ENCODE measurements at places on chromosomes 6 and 20.

- no peak for DNase-seq
These were observed 825.3 kb upstream of the GJE1 start for GRCh38 chr6:141307309-141307998.

DNA sequence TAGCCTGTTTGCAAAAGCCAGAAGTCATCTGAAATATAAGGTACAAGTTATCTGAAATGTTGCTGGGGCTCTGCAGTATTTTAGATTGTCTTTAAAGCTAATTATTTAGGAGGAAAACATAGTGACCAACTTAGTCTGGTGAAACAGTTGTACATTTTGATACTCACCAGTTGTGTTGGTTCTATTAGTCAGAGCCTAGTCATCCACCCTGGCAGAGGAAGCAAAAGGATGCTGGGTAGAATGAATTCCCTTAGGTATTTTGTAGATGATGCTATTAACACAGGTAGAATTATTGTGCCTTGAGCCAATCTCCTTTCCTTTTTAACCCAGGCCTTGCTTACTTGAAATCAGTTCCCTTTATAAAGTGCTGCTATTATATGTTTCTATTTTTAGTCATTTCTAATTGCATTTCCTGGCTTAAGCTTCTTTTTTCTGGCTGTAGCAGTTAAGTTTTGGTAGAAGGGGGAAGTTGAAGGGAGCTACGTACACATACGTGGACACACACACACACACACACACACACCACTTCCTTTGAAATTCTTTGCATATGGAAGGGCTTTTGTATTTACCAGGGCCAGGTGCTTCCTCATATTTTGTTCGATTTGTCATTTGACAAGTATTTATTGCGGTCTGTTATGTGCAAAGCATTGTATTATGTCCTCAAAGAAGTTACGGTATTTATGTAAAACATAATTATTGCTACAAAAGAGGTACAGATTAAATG is 82.4 kb downstream of the RTN4IP1 start:
- DNase-seq: peak; percentile 43

DNA sequence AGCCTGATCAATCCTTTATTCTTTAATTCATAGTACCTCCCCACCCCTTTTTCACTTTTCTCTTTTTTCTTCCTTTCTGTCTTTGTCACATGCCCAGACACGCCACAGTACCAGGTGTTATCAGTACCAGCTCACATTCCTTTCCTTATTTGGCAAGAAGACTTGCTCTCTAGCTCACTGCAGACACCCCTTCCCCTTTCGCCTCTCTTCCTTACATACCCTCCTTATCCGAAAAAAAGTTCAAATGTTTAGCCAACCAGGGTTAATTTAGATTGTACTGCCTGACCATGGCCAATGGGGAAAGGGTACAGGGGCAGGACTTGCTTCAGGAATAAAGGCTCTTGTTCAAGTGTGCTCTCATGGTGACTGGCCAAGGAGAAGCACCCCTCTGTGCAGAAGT is 9.3 kb upstream of the SIRPB2 start:
- no peak for DNase-seq

GRCh38 chr6:14732226-14732843 is 513.5 kb upstream of the JARID2 start:
- no peak for DNase-seq

DNA sequence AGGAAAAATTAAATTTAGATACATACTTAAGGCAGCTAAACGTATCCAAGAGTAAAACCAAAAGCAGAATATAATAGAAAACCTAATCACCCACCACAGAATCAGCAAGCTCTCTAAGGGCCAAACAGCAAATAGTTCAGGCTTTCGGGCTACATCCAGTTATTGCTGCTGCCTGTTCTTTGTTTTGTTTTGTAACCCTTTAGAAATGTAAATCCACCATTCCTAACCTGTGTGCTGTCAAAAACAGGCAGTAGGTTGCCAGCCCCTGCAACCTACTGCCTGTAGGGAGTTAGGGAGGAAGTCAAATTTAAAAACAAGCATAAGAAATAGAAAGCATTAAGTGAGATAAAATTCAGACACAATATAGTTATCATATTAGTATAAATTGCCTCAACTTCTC is 225.9 kb downstream of the PTPRT start:
- no peak for DNase-seq

GRCh38 chr6:116191881-116192280 is 62.0 kb downstream of the TSPYL4 start:
- DNase-seq: no peak

GRCh38 chr6:15449011-15449410 is 203.1 kb downstream of the JARID2 start:
- DNase-seq: no peak

DNA sequence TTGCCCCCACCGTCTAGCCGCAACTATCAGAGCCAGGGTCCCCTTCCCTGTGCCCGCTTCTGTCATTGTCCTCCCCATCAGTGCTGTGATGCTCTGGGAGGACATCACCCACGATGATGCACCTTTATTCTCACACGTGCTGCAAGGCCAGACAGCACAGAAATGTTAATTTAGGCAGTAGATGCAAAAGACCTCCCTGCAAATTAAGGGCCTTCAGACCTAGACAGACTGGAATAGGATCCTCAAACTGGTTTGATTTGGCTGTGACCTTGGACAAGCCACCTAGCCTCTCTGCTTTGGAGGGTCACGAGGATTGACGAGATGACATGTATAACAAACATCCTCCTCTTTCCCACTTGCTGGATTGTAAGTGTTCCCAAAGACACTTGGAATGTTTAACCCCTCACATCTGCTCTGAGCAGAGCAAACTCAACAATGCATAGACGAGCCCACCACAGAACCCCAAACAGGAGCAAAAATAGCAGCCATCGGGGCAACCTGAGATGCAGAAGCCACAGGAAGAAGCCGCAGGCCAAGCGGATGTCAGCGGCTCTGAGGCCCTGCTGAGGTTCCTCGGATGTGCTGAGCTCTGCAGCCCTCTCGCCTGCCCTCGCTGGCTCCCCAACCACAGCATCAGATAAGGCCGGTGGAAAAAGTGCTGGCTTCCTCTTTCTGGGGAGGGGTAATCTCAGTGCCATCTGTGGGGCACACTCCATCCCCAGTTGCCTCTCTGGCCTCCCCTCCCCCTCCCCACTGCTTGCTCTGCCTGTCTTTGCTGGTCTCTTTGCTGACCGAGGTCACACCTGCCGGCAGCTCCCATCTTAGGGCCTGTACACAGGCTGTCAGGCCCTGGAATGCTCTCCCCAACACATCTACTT is 35.3 kb downstream of the TOX2 start:
- DNase-seq: no peak

GRCh38 chr6:150711584-150712504 is 112.2 kb downstream of the PLEKHG1 start:
- no peak for DNase-seq

DNA sequence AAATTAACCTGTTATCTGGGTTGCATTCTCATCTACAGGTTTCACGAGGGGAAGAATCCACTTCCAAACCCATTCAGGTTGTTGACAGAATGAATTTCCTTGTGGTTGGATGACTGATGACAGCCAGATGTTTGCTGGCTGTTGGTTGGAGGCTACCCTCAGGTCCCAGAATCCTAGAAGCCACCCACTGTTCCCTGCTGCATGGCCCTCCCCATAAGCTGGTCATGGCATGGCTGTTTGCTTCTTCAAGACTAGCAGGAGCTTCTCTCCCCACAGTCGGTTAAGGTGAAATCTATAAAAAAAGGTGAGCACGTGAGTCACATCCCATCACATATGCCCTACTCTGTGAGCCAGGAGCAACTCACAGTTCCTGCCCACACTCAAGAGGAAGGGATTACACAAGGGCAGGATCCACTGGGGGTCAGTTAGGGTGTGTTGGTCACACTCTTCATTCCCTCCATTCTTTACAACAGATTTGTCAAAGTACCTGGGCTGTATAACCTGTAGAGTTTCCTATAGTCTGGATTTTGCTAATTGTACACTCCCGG is 19.5 kb upstream of the RPS10 start:
- DNase-seq: no peak

DNA sequence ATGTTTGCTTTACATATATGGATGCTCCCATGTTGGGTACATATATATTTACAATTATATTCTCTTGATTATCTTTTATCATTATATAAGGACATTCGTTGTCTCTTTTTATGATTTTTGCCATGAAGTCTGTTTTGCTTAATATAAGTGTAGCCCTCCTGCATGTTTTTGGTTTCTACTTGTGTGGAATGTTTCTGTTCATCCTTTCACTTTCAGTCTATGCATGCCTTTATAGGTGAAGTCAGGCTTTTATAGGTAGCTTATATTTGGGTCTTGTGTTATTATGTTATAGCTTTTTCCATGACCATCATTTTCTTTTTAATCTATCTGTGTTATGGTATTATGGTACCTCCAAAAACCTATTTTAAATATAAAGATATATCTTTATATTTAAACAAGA is 612.5 kb upstream of the HS3ST5 start:
- DNase-seq: no peak

DNA sequence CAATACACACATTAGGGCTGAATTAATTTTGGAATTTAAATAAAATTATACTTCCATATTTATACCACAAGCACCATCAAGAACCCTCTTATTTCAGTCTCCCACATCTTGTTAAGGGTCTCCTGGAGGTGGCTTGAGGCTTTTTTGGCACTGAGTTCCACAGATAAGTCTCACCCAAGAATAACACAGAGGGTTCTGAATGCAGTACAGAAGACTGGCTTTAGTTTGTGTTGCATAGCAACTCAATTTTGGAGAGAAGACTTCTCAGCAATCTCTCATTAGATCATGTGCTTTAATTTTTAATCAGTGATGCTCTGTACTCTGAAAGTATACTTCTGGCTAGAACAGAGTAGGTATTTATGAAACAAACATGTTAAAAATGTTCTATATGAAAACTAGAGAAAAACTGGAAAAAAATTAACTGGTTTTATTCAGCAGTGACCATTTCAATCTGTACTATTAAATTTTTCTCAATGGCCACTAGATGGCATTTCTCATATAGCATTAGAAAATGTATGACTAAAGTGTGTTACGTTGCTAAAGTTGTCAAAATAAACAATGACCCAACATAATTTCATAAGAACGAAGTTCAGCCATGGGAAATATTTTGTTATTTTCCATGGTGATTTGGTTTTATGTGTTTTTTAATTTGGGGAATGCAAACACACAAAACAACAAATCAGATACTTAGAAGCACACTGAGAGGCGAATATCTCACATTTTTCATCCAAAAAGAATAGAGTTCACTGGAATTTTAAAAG is 32.7 kb upstream of the MAP7 start:
- DNase-seq: no peak

- DNase-seq: no peak
These were observed 163.9 kb upstream of the STXBP5 start for GRCh38 chr6:147040121-147040910.

GRCh38 chr6:14384175-14384949 is 266.8 kb downstream of the CD83 start:
- DNase-seq: peak; percentile 86

- no peak for DNase-seq
These were observed 442.3 kb downstream of the HAO1 start for GRCh38 chr20:7497985-7498384.

DNA sequence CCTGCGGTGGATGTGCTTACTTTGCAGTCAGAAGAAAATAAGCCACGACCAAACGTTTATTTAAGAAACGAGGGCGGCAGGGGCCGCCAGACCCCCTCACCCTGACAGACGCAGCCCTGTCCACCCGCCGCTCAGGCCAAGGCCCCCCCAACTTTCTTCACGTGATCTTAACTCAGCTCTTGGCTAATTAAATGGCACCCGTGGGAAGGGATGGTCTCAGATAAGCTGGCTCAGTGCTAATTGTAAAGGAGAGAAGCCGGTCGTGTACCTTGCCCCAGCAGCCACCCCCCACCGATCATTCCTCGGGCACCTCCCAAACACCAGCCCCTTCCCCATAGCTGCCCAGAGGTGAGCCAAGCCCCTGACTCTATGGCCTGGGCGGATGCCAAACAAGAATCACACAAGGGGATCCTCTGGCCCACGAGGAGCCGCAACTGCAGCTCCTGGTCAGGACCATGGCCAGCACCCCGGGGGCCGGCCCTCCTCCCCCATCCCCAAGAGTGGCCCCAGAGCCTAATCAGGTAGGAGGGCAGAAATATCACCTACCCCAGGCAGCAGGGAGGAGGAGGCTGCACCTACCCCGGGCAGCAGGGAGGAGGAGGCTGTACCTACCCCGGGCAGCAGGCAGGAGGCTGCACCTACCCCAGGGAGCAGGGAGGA is 11.2 kb downstream of the KCNQ2 start:
- no peak for DNase-seq

DNA sequence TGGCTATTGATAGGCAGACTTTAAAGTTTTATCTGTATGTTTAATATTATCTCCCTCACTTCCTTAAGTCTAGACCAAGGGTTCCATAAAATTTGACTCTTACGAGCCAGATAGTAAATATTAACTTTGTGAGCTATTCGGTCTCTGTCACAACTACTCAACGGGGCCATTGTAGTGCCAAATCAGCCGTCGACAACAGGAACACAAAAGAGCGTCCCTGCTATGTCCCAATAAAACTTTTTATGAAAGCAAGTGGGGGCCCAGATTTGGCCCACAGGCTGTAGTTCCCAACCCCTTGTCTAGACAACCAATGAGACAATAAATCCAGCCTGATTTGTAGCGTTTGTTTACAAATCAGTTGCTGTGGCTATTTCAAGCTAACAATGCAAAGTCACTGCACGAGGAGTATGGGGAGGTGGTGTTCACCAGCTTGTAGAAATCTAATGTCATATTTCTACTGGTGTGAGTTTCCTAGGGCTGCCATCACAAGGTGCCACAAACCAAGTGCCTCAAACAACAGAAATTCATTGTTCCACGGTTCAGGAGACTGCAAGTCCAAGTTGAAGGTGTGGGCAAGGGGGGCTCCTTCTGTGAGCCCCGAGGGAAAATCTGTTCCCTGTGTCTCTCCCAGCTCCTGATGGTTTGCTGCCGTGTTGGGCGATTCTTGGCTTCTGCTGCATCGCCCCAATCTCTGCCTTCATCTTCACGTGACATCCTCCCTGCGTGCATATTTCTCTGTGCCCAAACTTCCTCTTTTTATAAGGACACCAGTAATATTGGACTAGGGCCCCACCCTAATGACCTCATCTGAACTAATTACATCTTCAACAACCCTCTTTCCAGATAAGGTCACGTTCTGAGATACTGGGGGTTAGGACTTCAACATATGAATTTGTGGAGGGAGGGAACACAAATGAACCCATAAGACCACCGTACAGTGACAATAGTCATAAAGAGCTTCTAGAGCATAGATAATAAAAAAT is 356.0 kb upstream of the JARID2 start:
- no peak for DNase-seq

GRCh38 chr6:168054765-168055560 is 24.0 kb downstream of the FRMD1 start:
- DNase-seq: no peak

- DNase-seq: no peak
These were observed 91.9 kb downstream of the LMBRD1 start for GRCh38 chr6:69704916-69705315.

All from NCI-H2081 (cell line).